ENCODE measurements at places on chromosomes 12 and 14.

GRCh38 chr12:25135531-25136154 lies 59.3 kb downstream of the DNAI7 start:
- DNase-seq: no peak

- no peak for DNase-seq
Observed at GRCh38 chr14:59787045-59787674, 83.4 kb downstream of the RTN1 start.

- no peak for DNase-seq
Observed at GRCh38 chr14:96581902-96582301, 79.7 kb downstream of the PAPOLA start.

- DNase-seq: no peak
Observed at GRCh38 chr12:41287500-41288141, 99.5 kb downstream of the PDZRN4 start.

GRCh38 chr12:14741153-14741552 lies 44.8 kb upstream of the GUCY2C start:
- no peak for DNase-seq

GRCh38 chr12:54683398-54683797 lies 35.2 kb upstream of the DCD start:
- no peak for DNase-seq

DNA sequence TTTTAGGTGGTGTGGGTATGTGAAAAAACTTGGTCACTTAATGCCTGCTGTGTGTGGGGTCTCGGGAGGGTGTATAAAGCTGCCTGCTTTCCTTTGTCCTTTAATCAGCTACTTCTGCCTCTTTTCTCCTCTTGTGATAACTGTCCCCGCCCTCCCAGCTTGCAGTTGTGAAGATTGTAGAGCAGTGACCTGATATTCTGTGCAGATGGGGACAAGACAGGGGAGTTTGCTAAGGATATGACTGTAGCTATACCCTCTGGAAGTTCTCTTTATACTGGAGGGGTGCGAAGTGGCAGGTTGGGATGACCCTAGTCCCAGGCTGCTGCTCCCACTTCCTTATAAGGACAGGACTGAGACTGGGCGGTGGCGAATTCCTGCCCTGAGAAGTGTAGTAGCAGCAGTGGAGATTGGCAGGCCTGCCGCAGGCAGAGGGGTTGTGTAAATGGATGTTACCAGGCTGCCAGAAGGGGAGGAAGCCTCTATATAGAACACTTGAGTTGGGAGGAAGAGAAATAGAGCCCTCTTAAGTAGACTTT lies 835 bp downstream of the MYL6 start:
- peak; percentile 64 for DNase-seq

- no peak for DNase-seq
Observed at GRCh38 chr12:68981516-68981915, 48.5 kb upstream of the CPM start.

DNA sequence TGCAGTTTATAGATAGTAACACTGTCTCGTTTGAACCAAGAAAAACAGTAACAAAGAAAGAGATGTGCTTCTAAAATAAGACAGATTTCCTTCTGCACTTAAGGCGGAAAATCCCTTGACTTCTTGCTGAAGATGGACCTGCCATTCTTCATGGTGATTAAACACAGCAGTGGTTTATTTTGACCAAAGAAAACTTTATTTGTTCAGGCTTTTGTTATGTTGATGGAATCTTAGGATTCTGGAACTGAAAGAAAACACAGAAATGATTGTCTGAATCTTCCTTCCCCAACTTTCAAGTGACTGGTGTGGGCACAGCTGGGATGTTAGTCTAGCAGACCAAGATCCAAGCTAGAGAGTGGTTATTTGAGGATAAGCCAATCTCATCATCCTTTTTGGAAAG lies 72.2 kb downstream of the DACT1 start:
- DNase-seq: no peak

DNA sequence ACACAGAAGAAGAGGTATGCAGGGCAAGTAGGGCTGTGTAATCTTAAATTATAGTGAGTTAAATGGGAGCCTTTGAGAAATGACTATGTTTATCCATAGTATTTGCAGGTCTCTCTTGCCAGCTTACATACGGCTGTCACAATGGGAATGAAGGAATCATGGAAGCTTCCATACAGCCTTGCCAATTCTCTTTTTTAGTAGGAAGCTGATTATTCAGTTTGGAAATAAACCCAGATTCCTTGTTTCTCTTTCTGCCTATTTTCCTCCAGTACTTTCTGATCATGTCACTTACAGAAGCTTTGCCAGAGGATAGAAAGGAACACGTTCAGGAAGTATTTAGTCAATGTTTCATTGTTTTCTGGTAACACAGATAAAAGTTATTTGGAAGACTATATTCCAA lies 217.4 kb upstream of the DIO2 start:
- DNase-seq: no peak

- no peak for DNase-seq
Observed at GRCh38 chr14:44586910-44587309, 79.8 kb upstream of the FSCB start.

- DNase-seq: no peak
Observed at GRCh38 chr12:90250042-90250441, 541.4 kb upstream of the ATP2B1 start.

GRCh38 chr12:57164966-57165625 lies 17.7 kb upstream of the LRP1-AS start:
- no peak for DNase-seq

GRCh38 chr14:67571275-67571990 lies 28.6 kb downstream of the PIGH start:
- DNase-seq: peak; percentile 60

Data from KBM-7 (cell line).